ENCODE measurements at places on chromosomes 2 and 18.

DNA sequence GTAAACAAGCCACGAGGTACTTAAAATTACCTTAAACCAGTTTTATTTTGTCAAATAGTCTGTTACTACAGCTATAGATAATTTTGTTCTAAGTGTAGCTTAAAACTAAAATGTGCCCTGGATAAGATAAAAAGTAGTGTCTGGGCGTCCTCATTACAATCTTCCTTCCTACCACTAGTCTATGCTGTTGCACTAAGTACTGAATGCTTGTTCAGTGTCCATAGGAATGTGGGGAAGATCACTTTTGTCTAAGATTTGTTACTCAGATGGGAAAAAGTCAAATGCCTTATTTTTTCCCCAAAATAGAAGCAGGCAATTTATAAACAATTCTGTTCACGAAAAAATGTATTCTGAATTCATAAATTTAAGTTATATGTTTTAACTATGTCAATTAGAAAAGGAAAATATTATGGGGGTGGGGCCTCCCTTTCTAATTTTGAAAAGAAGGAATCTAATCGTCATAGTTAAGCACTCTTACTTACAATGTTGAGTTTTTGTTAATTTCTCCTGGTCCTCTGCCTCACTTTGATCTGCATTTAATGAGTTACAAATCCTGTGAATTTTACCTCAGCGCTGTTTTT, 140.4 kb upstream of the VRK2 start:
- no peak for DNase-seq

- no peak for DNase-seq
Observed at GRCh38 chr2:121253021-121253673, 31.9 kb downstream of the TFCP2L1 start.

- no peak for DNase-seq
Observed at GRCh38 chr2:26649322-26649721, 8.2 kb upstream of the CIB4 start.

- DNase-seq: no peak
Observed at GRCh38 chr2:55420439-55420725, 726 bp upstream of the CCDC88A start.

DNA sequence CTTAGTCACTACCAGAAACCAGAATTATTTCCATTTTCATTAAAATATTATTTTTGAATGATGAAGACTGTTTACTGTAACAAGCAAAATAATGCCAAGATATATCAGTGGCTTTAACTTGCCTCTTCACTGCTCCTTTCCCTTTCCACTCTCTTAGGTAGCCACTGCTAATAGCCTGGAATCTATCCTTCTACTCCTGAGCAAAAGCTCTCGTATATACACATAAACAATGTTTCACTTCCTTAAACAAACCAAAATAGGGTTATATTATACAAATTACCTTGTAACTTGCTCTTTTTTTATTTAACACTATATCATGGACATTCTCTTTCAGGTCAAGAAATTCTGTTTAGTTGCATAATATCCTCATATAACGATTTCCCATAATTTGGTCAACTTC, 20.8 kb downstream of the IMMT start:
- no peak for DNase-seq

GRCh38 chr2:200615247-200615646, 29.4 kb downstream of the AOX1 start:
- no peak for DNase-seq

All from activated CD4-positive, alpha-beta T cell treated with anti-CD3 and anti-CD28 coated beads for 24 hours (primary cell).